Activated T-helper 1 cell treated with anti-CD3 and anti-CD28 coated beads, Interleukin-2, amount 50 U/mL, for 16 hours (primary cell): ENCODE measurements at places on chromosomes 11 and 22.

- no peak for DNase-seq
These were observed 363.3 kb upstream of the CCDC90B start for GRCh38 chr11:83649528-83649855.

GRCh38 chr11:15289723-15290122, 175.0 kb downstream of the INSC start:
- no peak for DNase-seq

DNA sequence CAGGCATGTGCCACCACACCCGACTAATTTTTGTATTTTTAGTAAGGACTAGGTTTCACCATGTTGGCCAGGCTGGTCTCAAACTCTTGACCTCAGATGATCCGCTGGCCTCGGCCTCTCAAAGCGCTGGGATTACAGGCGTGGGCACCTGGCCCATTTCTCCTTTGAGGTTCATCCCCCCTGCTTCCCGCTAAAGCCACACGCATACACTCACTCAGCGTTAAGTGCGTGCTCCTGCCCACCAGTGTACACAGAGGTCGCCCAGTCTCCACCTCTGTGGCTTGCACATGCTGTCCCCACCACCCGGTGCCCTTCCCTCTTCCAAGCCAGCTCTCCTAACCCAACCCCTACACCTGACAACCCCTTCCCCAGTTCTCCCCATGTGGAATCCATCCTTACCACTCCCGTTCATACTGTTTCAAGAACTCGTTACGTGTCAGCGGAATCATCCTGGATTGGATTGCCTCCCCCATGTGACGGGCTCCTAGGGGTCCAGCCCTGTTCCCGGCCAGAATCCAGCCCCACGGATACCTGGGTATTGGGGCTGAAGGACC, 15.7 kb upstream of the CYTH4 start:
- DNase-seq: no peak

GRCh38 chr11:108929241-108929640, 264.4 kb downstream of the DDX10 start:
- DNase-seq: no peak

- no peak for DNase-seq
These were observed 37.8 kb downstream of the ARL14EP start for GRCh38 chr11:30360741-30361140.

DNA sequence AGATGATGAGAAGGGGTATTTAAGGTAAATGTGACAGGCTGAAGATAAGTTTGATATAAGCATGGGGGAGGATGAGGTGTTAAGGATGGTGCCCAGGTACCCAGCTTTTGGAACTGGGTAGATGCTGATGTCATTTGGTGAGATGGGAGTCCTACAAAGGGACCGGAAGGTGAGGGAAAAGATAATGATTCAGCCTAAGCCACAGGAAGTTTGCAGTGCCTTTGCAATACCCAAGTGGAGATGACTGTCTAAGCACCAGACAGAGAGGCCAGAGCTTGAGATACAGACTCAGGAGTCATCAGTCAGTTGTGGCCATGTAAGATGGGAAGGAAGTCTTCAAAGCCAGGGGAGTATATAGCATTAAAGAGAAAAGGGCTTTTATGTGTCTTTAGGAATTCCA, 30.0 kb upstream of the SMCO4 start:
- no peak for DNase-seq

DNA sequence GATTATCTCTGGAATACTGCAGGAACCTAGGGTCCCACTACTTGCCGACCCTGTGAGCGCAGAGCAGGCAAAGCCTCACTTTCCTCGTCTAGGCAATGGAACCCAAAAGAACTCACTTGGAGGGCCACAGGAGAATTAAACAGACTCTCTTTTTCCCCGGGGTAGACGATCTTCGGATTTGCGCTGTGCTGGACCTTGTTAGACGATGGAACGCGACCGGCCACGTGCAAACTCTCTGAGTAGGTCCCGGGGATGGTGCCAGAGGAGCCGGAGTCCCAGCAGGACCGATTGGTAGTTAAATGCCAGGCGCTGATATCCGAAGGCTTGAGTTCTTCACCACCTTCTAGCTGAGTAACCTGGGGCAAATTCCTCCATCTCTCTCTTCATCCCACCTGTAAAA, 1.0 kb upstream of the SLC1A2 start:
- no peak for DNase-seq

GRCh38 chr22:50660306-50660705, 12.3 kb upstream of the SHANK3 start:
- DNase-seq: no peak

GRCh38 chr11:88164806-88165585, 10.2 kb downstream of the RAB38 start:
- no peak for DNase-seq

- no peak for DNase-seq
These were observed 101.5 kb upstream of the NNMT start for GRCh38 chr11:114194702-114195101.

DNA sequence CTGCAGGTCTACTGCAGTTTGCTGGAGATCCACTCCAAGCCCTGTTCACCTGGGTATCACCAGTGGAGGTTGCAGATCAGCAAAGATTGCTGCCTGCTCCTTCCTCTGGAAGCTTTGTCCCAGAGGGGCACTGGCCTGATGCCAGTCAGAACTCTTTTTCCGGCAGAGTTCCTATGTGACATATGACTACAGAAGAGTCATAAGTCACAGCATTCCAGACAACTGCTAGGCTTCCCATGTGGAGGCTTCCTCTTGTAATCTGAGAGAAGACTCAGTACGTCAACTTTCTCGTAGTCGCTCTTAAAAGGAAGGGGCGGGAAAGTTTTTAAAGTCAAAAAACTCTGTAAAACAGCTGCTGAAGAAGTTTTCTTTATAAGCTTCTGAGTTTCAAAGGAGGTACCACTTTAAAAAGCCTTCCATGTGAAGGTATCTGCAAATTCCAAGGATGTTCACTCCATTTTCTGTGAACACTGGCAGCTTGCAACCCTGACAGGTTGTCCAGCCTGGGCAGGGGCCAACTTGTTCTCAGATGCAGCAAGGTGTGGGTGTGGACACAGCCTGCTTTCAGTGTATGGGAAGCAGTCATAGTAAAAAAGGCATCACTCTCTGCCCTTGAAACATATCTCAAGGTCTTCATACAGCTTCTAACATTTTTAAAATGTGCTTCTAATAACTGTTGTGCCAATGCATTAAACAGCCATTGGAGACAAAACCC, 97.8 kb downstream of the ME3 start:
- no peak for DNase-seq

DNA sequence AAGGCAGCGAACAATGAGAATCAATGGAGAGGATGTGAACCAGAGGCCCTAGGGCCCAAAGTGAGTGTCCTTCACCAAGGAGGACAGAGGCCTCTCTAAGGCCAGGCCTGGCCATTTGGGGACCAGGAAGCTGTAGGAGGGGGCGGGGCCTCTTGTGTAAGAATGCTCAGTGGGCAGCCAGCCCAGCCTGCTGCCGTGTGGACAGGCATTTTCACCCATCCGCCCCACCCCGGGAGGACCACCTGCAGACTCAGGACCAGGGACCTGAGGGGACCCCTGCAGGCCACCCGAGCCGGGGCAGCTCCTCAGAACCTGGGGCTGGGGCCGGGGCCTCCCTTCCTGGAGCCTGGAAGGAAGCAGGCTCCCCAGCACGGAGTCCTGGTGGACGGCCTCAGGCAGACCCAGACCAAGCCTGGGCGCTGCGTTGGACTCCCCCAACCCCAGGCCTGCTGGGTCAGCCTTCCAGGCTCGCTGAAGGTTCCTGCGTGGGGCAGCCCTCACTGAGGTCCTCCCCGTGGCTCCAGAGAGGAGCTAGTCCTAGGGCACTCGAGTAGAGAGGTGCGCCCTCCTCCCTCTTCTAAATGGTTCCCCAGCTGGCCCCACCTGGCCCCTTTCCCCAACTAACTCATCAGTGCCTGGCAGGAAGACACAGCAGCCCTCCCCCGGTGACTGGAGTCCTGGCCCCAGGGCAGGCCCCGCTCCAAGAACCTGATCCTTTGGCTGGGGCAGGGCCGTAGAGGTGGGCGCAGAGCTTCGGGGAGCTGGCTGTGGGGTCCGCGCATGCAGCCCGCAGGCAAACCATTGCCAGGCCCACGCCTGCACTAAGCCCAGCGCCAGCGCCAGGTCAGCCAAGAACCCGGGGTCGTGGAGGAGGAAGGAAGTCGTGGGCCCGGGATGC, 1.5 kb upstream of the TRABD start:
- DNase-seq: no peak

- no peak for DNase-seq
These were observed 2.7 kb downstream of the TENM4 start for GRCh38 chr11:79437981-79438630.

DNA sequence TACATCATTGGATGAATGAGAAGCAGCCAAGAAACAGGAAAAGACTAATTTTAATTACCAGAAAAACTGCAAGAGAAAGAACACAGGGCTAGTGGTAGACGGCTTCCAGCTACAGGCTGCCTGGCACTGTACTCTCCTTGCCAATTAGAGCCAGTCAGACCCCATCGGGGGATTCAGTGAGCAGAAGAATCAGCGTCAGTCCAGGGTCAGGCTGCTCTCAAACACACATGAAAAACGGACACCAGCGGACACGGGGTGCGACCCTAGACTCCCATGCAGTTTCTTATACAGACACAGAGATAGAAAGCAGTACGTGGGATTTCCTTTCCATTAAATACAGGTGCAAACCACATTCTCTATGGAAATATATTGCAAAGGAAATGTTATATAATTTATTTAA, 1.1 kb upstream of the CNTN5 start:
- DNase-seq: no peak

DNA sequence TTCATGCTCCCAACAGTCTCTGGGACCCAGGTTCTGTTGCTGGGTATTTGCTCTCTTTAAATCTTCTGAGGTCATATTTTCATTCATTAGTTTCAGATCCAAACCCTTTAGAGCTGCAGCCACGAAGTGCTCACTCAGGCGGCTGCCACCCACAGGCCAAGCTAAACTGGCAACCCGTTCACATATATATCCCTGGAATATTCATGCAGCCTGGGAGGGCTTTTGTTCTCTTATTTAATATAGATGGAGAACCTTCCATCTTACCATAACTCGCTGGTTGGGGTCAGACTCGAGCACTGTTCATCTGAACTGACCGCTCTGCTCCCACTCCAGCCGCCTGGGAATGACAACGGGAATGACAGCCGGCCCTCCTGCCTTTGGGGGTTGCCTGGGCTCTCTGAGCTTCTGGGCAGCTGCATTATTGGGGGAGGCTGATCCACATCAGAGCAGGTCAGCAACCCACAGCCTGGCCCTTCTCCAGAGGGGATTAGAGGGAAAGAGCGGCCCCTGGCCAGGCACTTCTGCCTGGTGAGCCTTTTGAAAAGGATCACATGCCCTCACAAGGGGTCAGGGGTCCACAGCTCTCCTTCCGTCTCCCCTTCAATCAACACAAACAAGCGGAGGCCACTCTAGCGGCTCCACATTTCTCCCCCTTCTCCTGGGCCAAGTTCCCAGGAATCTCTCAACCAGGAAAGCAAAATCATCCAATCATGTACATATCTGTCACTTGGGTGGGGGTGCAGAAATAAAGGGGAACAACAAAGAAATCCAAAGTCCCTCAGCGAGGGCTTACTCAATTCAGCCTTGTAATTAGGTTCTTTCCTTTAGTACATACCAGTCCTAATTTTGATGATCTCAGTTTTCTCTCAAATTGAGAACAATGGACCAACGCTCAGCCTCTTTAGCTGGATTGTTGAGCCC, 11.8 kb downstream of the TMEM184B start:
- DNase-seq: no peak

- no peak for DNase-seq
These were observed 6.9 kb upstream of the TOMM22 start for GRCh38 chr22:38674888-38675287.

DNA sequence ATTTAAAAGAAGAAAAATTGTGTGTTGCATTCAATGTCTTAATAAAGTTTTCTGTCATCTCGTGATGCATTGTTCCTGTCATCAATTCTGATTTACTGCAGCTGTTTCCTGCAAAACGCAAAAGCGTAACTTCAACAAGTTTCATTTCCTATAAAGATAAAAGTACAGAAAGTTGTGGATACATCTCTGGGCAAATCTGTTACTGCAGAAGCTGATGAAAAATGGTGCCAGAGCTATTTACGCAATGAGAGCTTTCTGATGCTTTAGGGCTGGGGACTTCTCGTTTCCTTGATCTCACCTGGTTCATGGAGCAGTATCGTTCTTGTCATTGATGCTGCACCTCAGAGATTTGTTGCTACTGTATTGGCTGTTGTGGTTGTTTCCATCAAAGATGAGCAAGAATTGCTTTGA, 15.5 kb upstream of the MS4A12 start:
- DNase-seq: no peak
